ENCODE measurements at places on chromosomes 2 and 18.

DNA sequence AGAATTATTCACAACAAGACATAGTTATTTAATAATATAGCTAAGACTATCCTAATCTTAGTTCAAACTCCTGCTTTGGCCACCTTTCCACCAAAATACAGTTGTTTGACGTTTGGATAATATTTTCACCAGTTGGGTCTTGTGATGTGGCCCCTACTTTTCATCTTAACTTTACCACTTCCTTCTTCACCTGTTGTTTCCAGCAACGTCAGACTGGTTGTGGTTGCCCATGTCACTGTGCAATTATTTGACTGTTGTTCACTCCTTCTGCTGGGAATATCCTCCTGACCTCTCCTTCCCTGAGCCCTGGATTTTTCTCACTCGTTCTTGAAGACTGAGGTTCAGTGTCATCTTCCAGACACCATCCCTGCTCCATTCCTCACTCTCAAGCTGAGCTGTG, 132.2 kb upstream of the RASGRP3 start:
- DNase-seq = no peak

DNA sequence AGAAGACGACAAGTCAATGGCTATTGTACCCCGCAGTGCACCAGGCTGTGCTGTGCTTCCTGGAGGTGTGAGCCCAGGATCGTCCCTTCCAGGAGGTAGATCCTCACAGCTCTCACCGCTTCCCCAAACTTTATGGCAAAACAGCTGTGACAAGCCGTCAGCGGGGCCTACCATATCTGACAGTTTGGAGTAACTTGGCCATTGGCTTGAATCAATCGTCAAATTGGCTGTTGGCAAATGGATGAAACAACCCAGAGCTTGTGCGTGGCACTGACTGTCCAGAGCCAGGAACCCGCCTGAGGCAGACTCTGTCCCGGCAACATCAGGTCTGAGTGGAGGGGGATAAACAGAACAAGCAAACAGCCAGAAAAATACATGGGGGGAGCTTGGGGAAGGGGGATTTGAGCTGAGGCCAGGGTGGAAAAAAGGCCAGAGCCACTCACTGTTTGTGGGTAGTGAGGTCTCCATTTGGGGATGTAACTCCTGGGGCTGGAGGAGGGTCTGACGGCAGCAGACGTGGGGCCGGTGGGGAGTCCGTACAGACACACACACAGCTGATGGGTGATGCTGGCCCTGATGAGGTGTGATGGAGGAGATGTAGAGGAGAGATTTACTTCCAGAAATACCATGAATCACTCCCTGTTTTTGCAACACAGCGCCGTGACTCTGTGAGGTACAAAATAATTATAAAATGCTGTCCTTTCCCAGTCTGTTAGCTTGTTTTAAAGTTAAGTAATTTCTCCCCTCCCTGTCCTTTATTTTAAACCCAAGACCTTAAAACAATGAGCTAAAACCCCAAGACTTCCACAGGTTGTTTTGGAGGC, 174.8 kb downstream of the TWIST2 start:
- DNase-seq = no peak

DNA sequence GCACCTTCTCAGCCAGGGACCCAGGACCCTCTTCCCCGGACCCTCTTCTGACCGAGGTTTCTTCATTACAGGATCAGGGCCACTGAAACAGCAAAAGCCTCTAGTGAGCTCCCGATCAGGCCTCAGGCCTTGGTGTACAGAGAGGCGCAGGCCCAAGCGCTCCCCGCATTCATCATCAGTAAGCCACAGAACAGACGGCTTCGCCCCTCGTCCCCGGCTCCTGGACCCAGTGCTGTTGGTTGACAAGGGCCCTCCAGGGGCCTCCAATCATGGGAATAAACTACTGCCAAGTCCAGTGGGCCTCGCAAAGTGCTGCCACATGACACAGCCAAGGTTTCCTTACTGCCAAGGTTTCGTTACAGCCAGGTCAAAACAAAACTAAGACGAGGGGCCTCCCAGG, 111.4 kb downstream of the ZNF516 start:
- no peak for DNase-seq

DNA sequence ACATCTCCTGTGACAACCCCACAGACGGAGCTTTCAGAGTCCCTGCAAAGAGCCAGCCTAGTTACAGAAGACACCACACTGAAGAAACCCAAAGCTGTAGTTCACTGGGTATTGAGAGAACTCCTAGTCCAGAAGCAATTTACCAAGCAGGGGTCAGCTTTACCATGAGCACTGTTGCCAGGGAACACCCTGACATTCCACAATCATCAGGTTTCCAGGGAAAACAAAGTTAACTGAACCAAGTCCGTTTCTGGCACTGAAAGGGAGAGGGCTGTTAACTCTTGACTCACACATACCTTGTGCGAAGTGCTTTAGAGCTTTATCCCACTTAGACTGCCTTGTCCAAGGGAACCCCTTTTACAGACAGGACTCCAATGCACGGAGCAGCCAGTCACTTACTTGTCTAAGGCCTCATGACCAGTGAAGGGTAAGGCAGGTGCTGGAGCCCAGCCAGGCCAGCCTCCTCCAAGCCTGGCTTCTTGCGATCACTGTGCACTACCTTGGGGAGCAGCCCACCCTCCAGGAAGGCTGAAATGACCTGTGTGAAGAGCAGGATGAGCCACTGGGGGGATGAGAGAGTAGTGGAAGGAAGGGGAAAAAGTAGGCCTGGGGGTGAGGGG, 53.9 kb downstream of the REEP1 start:
- DNase-seq = no peak

DNA sequence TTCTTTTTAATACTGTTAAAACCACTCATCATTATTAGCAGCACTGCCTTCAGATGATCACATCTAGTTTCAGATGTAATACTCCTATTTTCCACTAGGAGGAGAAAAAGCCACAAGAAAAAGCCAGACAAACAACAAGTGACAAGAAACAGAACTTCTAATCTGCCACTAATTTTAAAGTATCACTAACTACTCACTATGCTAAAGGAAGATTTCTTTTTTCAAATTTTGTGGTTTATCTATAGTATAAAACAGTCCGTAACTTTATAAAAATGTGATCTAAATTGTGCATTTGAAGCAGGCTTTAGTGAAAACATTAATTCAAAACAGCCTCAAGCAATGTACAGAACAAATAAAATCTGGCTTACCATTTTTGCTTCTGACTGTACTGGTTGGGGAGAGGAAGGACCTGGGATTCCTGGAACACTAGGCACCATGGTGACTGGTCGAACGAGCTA, 56.8 kb downstream of the ATF2 start:
- peak; percentile 56 for DNase-seq

DNA sequence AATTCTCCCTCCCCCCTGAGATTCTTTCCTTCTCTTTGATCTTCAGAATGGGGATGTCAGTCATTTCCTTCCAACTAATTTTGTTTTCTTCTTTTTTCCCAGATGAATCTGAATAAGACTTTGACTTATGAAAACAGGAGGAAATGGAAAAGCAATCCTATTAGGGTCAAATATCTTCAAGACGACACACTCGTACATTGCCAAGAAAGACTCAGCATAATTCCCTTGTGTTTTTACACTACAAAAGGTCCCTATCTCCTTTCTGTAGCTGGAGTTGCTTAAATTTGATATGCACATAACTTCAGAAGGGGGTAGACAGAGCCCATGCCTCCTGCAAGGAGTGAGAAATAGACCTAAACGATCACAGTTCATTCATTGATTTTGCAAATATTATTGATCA, 230.3 kb upstream of the RBBP8 start:
- DNase-seq = no peak

GRCh38 chr2:97967216-97967592, 28.5 kb downstream of the TMEM131 start:
- no peak for DNase-seq

DNA sequence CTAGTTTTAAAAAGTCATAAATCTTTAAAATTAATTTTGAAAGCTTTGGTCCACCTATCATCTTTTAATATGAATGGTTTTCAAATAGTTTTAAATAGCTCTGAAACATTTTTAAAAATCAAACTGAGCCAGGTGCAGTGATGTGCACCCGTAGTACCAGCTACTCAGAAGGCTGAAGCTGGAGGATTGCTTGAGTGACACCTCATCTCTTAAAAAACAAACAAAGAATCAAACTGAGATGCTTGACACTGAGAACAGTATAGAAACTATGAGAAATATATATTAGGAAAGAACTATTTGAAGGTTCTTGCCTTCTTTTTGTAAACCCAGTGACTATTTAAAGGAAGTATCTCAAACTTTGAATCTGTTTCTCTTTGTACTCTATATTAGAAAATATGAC, 67.4 kb downstream of the BARD1 start:
- no peak for DNase-seq

- DNase-seq = no peak
These were observed 873.0 kb downstream of the CPS1 start for GRCh38 chr2:211429256-211429920.

- no peak for DNase-seq
These were observed 76.3 kb upstream of the WDSUB1 start for GRCh38 chr2:159362816-159363251.

- no peak for DNase-seq
These were observed 158.9 kb downstream of the BABAM2 start for GRCh38 chr2:28049416-28049815.

DNA sequence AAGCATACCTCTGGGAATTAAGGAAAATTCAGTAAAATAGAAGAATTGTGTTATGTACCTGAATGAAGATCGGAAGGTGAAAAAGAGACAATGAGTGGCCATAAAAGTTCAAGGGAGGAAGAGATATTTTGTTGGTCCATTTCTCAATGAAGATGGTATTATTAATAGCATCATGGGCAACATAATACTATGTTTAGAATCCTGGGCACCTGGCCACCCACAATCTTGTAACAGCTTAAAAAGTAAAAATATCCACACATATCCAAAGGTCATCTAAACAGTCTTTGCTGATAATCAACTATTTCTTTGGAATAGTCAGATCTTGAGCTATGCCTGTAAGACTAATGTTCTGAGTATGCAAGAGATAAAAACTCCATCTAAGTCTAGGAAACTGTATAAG, 73.7 kb downstream of the XIRP2 start:
- no peak for DNase-seq

DNA sequence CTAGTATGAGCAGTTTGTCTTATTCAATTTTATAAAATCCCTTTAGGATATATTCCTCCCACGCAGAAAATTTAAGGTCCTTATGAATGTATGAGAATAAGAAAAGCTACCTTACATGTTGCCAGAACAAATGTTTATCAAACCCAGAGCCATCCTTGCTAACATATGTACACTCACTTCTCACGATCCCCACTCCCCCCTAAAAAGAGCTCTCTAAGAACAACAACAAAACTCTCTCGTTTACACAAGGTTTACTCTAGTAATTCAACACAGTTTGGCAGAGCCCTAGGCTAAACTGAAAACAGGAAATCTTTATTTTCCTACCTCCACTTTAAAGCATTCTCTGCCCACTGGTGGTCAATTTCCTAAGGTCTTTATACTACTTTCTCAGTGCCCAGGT, 504.9 kb downstream of the ZEB2 start:
- no peak for DNase-seq

GRCh38 chr2:25103287-25103871, 61.5 kb downstream of the EFR3B start:
- DNase-seq = peak; percentile 43

DNA sequence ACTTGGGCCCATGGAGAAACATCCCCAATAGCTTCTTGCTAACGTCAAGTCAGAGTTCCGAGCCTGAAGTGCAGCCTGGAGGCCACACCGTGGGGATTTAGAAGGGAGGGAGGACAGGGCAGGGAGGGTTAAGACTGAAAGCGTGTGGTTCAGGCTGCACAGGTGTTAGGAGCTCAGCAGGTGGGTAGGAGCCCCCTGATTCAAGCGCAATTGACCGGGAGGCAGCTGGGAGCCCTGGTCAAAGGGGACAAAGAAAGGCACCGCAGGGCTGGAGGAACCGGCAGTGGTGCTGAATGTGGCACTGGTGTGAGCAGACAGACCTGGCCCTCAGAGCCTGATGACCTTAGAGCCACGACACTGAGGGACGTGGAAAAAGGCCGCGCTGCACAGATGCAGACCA, 149.6 kb downstream of the TMEM18 start:
- DNase-seq = no peak

GRCh38 chr2:46781468-46782189, 134.0 kb downstream of the MCFD2 start:
- DNase-seq = no peak

Data from A549 (cell line).